SK-N-SH (cell line): ENCODE measurements at places on chromosomes 7 and 10. TPM values are rescaled to one million over a fixed set of nuclear protein-coding genes. Genes with fewer than 3 reads are reported as not detected.

DNA sequence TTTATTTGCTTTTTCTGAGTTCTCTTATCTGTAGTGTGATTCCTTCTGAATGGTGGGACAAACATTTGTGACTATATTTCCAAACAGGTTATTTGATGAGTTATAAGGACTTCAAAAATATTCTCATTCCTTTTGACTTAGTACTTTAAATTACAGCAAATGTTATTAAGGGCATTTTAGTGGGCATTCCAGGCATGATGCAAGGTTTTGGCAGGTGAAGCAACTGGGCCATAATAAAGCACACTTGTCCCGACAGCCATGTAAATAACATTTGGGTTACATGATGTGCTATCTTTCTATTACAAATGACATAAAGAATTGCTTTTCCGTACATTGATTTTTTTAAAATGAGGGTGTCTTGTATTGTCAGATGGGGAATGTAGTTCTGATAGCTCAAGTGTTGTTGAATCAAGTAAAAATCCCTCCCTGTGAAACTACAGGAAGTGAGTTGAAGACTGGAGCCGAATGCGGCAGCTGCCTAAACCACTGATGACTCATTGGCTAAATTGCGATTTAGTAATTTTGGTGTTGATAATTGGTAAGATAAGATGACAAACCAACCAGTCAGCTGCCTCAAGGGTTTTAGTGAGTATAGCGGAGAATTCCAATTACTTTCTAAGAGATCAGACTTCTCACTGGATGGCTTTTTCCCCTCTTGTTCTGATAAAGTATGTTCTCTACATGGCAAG is 231.3 kb upstream of the NPY start:
- no peaks in the 10 kb centered on the region for H3K27me3 ChIP-seq
- H3K36me3 ChIP-seq = no peaks in the 10 kb centered on the region
- DNase-seq = no peak
- H3K4me3 ChIP-seq = no peak overlapping the region
- no peak overlapping the region for H3K27ac ChIP-seq

GRCh38 chr10:97914837-97915211 is 65.2 kb downstream of the GOLGA7B start:
- no peak overlapping the region for H3K27ac ChIP-seq
- peak; percentile 92 for DNase-seq
- no peaks in the 10 kb centered on the region for H3K4me1 ChIP-seq
- peak overlapping the region; percentile 50; the same call in 1 of the 2 replicates for H3K4me3 ChIP-seq
- H3K27me3 ChIP-seq = no peaks in the 10 kb centered on the region; the same call in none of the 2 replicates

DNA sequence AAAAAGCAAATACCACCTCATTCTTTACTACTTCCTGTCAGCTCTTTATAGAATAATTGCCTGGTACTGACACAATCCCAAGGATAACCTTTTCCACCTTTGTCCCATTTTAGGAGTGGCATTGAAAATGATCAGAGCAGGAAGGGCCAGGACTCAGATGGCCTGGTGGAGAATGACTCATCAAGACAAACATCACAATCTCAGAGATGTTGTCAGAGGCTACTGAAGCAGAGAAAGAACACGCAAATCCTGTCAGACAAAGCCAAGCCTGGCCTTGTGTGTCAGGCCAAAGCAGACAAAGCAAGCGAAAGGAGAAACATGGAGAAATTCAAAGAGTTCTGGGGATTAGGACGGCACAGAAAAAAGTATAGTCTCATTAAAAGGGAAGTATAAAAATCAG is 40.9 kb downstream of the NSUN6 start:
- peak; percentile 5 for DNase-seq
- peaks cover 6% of the 10 kb centered on the region for H3K36me3 ChIP-seq
- H3K4me3 ChIP-seq = no peak overlapping the region

- no peaks in the 10 kb centered on the region for H3K36me3 ChIP-seq
- no peaks in the 10 kb centered on the region for H3K27me3 ChIP-seq
- DNase-seq = no peak
These were observed 37.5 kb upstream of the ADARB2 start for GRCh38 chr10:1774796-1775195.

GRCh38 chr7:80078159-80078731 is 56.4 kb upstream of the GNAI1 start:
- no peaks in the 10 kb centered on the region for H3K36me3 ChIP-seq
- H3K4me1 ChIP-seq = 0 out of 2 replicates have a peak, but pooled peaks cover 6% of the 10 kb centered on the region
- no peaks in the 10 kb centered on the region for H3K27me3 ChIP-seq
- DNase-seq = no peak
- no peak overlapping the region for H3K4me3 ChIP-seq
- no peak overlapping the region for H3K27ac ChIP-seq

The PAPOLB gene
- not detected in 2 replicates for polyA plus RNA-seq

The CXCL12 gene
- 4.1 and 4.7 TPM in 2 replicates for polyA plus RNA-seq
